Hematopoietic multipotent progenitor cell (in vitro differentiated cells): ENCODE measurements at places on chromosomes 5 and 9.

DNA sequence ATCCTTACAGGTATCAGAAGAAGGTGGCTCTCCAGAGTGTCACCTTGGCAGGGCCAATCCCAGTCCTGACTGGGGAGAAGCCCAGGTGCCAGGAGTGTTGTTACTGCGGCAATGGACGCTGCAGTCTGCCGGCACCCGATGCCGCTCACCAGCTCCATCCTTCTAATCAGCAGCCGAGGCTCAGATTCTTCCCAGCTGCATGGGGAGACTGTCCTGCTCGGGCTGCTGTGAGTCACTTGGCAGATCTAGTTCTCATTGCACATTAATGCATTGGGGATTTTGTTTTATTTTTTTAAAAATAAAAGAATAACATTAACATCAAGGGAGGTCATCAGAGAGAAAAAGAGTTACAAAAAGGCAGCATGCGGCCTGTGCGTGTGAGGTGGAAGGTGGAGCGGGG lies 115.8 kb downstream of the MTX3 start:
- DNase-seq = no peak

GRCh38 chr5:52947851-52948250 lies 41.3 kb upstream of the ITGA2 start:
- DNase-seq = no peak

DNA sequence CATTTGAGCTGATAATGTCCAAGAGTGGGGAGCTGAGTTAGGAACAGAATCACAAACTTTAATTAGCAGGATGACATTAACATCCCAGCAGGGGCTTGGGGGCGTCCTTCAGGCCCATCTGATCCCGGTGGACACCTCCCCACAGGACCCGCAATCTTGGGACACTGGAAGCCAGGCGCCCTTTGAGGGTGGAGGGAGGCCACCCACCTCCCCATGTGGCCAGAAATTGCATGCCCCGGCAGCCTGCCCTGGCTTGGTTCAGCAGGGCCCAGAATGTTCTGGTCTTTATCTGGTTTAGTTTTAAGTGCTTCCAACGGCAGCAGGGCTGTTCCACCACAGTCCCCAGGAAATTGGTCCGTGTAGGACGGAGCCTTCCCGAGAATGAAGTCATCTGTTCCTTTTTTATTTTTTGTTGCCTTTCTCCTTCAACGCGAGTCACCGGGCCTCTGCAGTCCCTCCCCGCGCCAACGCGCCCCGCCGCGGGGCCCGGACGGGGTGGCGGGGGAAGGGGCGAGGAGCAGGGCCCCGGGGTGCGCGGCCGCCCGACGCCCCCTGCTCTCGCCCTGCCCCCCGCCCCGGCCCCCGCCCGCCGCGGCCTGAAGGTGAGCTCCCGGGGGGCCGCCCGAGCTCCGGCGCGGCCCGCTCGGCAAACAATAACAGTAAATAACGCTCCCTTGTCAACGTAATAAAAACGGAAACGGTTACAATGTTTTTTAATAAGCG lies 207.9 kb downstream of the C9orf50 start:
- DNase-seq = peak; percentile 73

DNA sequence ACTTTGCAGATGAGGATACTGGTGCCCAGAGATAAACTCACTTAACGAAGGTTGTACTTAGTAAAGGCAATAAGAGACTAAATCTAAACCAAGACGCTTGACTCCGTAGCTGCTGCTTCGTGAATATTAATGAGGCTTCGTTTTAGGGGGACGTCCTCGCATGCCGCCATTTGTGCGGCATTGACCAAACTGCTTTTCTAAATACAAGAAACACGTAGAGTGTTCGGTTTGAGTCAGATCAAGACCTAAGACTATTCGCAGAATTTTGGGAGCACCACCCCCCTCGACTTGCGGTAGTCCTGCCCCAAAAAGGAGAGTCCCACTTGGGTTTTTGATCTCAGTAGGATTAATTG lies 1.1 kb downstream of the NPM1 start:
- no peak for DNase-seq

- no peak for DNase-seq
Measured at GRCh38 chr5:56755036-56755555, 60.3 kb upstream of the MAP3K1 start.

- DNase-seq = no peak
Measured at GRCh38 chr5:63439537-63439936, 522.7 kb downstream of the HTR1A start.

DNA sequence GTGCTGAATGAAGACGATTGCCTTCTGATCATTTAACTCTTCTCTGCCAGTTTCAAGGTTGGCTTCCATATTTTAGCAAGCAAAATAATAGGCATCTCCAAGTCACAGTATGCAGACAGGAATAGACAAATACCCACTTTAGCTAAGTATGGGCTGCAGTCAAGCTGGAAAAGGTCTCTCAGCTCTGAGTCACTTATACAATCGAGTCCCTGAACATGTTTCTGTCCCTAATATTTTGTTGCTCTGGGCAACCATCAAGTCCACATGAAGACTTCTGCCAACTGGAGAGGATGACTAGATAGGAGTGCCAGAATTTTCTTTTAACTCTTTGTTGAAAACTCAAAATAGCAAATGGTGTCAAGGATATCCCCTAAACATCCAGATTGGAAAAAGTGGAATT lies 575.3 kb downstream of the RAB3C start:
- DNase-seq = no peak

GRCh38 chr9:4297786-4298254 lies 2.0 kb downstream of the GLIS3 start:
- DNase-seq = peak; percentile 75

DNA sequence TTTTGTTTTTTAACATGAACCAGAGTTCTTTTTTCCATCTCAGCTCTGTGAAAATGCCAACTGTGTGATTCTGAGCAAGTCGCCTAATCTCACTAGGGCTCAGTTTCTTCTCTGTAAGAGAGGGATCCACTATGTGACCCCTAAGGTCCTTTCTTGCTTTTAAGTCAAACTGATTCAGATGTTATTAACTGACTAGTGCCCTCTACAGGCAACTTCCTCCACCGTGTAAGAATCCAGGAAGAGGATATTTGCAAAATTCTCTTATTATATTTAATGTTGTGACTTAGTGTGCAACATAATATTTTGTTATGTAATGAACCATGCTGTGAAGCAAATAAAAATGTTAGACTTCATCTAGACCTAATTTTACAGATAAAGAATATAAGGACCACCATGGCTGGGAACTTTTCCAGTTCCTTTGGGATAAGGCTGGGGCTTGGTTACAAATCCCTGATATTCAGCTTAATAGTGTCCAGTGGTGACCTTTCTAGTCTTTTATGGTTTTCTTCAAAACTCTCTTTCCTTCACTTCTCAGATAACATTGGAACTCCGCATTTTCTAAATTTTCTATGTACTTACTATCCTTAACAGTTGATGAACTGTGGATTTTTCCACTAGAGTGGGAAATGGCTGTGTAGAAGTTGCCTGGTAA lies 244.7 kb downstream of the PIK3R1 start:
- peak; percentile 85 for DNase-seq

DNA sequence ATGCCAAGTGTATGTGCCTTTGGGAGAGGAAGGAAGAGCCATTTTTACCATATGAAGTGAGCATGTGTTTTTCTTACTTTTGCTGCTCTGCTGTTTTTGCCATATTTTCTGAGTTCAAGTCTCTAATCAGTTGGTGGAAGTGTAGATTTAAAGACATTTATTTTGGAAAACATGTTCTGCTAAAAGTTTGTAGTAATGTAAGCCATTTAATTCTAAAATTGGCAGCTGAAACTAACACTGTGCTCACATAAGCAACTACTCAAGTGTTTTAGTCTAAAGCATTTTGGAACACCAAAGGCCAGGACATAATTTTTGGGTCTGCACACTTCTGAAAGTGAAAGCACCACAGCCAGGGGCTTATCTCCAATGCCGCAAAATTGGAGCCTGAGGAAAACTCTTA lies 363.4 kb upstream of the ZNF608 start:
- DNase-seq = no peak
